Effector CD4-positive, alpha-beta T cell (primary cell): ENCODE measurements at places on chromosomes 5 and 9.

- DNase-seq = no peak
These were observed 76.6 kb downstream of the PPIC start for GRCh38 chr5:122959740-122960445.

DNA sequence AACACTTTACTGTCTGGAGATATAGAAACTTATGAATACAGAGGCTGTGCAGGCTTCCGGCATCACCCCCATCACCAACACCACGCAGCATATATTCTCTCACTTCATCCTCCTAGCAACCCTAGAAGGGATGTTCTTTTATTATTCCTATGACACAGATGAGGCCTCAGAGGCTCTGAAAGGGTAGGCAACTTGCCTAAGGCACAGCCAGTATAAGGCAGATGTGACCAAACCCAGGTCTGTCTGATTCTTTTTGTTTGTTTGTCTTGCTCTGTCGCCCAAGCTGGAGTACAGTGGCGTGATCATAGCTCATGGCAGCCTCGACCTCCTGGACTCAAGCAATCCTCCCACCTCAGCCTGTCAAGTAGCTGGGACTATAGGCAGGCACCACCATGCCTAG lies 22.8 kb upstream of the CORO2A start:
- DNase-seq = no peak

DNA sequence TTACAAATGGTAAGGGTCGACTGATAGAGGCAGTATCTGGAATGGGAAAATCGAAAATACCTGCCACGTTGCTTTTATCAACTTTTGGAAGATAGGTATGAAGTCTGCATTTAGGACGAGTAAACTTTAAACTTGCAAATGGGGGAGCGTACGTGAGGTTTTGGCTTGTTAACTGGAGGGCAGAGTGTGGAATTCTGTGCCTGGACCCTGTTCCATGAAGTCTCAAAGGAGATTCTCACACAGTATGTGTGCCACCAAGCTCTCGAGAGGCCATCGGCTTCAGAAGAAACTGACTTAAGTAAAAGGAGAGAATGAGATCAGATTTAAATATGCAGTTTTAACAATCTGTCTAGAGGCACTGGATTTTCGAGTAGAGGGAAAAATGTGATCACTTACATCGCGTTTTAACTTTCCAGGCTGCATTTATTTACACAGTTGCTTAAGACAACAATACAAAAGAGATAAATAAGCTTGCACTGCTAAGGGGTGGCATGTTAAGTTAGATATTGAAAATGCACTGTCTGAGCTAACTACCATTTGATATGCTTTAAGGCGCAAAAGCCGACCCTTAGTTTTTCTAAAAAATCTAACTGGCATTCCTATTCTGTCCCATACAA lies 401.6 kb downstream of the EBF1 start:
- DNase-seq = no peak

DNA sequence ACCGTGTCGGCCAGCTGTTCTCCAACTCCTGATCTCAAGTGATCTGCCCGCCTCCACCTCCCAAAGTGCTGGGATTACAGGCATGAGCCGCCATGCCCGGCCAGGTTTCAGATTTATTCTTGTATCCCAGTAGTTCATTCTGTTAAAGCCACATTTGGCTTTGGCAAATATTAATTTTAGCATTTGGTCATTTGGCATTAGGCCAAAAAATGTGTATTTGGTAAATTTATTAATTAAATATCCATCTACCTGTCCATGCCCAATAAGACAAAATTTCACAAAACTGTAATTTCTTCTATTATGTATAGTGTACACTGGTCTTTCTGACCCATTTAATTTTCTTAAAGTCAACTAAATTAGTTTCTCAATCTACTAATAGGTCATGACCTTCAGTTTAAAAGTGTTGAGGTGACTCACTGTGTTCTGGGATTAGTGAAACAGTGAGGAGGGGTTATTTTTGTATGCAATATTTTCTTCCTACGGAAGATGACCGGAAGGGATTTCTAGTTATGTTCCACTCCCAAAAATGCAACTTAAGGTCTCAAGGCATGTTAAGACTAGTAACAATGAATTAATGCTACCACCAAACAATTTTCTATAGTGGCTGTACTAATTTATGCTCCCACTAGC lies 21.0 kb downstream of the OSTF1 start:
- DNase-seq = no peak

DNA sequence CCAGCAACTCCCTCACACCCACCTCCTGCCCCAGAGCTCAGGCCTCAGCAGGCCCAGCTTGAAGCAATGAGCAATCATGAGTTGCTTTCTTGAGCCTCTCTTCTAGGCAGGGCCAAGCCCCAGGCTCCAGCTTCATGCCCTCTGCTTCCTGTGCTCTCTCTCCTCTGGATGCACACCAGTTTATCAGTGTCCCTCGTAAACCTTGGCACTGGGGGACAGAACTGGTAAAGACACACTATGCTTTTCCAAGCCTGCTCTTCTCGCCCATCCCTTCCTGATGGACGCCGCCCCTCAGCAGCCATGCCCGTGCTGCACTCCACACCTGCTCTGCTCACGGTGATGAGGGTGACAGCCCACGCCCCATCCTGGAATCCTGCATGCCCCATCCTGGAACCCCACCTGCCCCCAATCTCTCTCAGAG lies 49.4 kb upstream of the ORM1 start:
- DNase-seq = no peak

DNA sequence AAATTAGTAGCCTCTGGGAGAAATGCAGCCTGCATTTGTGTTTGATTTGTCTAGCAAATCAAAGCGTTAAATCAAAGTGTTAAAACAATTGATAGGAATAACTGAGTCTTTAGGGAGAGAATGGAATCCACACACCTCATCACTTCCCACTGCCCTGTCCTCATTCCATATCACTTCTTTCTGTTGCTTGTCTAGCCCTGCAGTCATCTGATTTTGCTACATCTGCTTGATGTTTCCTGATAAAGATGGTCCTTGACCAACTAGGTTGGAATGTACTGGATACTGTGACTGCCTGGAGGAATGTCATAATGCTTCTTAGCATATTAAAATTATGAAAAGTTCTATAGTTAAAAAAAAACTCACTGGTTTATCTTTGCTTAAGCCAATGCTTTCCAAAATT lies 119.9 kb downstream of the DOCK2 start:
- no peak for DNase-seq

DNA sequence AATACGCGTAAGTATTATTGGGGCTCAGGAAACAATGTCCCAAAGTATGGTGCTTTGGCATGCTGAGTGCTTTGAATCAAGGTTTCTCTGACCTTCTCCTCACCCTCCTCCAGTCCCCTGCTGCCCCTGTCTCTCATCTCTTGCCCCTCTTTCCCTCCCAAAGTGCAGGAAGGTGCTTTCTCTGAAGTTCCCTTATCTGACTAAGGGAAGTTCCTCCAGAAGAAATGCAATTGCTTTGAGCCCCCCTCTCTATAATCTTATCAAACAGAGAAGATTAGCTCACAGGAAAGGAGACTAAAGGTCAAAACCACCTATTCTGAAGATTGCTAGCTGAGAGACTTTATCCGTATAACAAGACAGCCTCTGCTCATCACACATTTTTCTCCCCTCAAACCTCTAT lies 288.1 kb downstream of the ARL15 start:
- DNase-seq = no peak

DNA sequence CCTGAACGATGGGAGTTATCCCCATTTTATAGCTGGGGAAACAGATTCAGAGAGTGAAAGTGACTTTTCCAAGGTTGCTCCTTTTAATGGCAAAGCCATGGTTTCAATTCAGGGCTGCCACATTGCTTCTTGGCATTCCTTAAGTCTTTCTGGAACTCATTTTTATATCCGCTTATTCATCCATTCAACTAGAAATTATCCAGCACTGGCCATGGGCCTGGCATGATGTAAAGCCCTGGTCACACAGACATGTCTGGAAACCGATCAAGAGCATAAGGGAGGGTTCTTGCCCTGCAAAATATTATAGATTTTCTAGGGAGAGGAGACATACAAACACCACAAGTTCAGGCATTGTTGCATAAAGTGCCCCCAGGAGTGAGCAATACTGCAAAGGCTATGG lies 43.0 kb upstream of the COL15A1 start:
- DNase-seq = no peak

GRCh38 chr5:15183520-15183919 lies 311.9 kb upstream of the ANKH start:
- DNase-seq = no peak

- no peak for DNase-seq
These were observed 1.3 kb upstream of the GARNL3 start for GRCh38 chr9:127263237-127263636.

DNA sequence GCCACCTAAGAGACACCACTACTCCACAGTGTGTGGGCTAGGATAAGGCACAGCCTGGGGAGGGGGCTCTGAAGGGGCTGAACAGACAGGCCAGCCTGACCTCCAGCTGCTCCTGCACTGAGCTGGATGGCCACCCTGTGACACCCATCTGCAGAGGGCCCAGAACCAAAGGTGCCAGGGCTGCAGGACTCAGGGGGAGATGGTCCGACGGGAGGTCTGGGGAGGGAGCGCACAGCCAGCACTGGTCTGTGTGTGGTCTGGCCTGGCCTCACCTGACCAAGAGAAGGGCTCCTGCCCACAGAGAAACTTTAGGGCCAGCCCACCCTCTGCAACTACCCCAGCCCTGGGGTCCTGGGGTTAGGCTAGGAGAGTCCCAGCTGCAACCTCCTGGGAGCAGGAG lies 789 bp downstream of the LTC4S start:
- DNase-seq = no peak

- no peak for DNase-seq
These were observed 392.3 kb downstream of the DMAC1 start for GRCh38 chr9:7407246-7407645.

DNA sequence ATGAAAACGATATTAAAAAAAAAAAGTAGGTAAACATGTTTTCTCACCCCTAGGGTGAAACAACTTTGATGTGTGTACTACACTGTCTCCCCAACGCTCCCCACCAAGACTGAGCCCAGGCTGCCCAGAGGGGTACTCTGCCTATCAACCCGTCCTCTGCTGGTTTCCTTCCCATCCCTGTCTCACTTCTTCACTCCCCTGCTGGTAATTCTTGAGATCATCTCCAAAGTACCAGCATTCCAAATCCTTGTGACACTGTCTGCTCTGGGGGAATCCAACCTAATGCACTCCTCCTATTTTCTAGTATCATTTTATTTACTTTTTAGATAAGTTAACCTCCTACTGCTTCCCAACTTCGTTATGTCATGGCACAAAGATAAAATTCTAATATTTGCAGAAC lies 6.3 kb upstream of the APTX start:
- no peak for DNase-seq

DNA sequence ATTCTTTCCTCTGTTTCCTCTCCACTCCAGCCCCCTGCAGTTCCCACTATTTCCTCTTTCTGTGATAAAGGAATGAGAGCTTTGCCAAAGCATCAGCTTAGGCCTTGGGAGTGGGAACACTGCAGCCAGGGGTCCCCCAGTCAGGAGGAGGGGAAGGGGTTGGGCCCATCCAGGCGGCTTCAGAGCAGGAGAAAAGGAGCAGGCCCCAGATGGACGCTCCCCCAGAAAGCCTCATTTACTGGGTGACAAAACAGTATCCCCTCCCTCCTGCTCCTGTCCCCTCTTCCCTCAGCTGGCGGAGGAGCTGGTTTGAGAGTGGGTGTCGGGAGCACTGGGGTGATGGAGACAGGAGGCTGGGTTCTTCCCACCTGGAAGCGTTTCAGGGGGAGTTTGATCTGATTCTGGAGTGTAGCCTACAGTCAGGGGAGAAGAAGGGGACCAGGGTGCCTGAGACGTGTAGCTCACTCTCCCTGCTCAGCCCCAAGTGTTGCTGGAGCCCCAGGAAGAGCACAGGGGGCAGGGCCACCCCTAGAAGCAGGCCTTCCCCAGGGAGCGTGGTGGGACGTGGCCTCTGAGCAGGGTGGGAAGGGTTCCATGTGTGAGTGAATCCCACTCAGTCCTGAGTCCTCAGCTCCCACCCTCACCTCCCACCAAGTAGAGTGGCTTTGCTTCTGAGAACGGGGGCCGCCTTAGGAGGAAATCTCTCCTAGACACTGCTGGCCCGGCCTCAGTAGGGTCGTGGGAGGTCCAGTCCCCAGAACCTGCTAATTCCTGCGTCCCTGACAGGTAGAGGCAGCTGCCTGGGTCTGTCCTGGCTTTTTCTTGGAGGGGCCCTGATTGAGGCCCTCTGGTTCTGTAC lies 173.1 kb downstream of the CACNA1B start:
- no peak for DNase-seq

GRCh38 chr5:36623832-36624231 lies 17.4 kb downstream of the SLC1A3 start:
- no peak for DNase-seq

DNA sequence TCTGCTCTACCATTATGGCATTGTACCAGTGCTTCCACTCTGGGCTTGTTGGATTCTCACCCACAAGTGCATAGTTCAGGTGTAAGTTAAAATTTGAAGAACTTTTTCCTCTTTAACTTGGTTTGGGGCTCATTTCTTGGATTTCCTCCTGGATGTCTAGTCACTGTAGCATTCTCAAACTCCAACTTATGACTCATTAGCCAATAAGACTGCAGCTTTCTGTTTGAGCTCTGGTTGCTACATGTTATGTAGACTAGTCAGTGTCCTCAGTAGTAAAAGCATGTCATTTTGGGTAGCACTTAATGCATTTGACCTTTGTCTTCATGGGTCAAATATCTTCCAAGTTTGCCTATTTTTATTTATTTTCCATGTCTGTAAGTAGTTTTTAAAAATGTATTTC lies 790.8 kb downstream of the BRINP1 start:
- DNase-seq = no peak

- no peak for DNase-seq
These were observed 736 bp upstream of the HSD17B4 start for GRCh38 chr5:119451561-119451960.

GRCh38 chr9:108374626-108375025 lies 481.2 kb downstream of the ACTL7B start:
- no peak for DNase-seq

GRCh38 chr9:34506623-34507022 lies 16.2 kb downstream of the ENHO start:
- no peak for DNase-seq

GRCh38 chr5:160520609-160521391 lies 99.1 kb downstream of the PTTG1 start:
- no peak for DNase-seq

DNA sequence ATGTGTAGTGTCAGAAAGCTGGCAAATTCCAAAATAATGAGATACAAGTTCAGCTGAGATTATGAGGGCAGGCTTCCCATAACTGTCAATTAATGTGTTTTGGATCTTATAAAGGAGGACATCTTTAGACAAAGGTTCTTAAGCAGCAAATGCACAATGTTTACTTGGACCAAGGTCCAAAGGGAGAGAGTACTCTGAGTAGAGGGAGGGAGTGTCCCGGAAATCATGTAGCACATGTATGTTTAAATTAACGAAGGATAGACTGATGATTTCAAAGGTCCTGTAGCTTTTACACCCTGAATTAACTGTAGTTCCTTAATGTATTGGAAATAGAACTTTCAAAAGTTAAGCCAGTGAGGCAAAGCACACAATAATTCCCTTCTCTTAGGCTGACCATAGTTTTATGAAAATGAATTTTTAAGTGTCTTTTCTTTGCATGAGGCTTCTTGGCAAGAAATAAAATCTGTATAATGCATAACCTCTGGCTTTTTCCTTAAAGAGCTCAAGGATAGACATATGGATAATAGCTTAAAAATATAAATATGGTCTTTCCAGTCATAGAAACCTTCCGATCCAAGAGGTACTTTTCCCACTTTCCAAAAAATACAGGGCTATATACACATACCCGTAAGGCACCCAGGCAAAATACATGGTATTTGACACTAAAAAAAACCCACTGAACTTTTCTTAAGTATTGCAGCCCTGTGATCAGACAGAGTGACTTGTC lies 93.0 kb downstream of the PCSK5 start:
- no peak for DNase-seq
